ENCODE measurements at places on chromosomes 1 and 21. TPM values are rescaled to one million over a fixed set of nuclear protein-coding genes. Genes with fewer than 3 reads are reported as not detected.

DNA sequence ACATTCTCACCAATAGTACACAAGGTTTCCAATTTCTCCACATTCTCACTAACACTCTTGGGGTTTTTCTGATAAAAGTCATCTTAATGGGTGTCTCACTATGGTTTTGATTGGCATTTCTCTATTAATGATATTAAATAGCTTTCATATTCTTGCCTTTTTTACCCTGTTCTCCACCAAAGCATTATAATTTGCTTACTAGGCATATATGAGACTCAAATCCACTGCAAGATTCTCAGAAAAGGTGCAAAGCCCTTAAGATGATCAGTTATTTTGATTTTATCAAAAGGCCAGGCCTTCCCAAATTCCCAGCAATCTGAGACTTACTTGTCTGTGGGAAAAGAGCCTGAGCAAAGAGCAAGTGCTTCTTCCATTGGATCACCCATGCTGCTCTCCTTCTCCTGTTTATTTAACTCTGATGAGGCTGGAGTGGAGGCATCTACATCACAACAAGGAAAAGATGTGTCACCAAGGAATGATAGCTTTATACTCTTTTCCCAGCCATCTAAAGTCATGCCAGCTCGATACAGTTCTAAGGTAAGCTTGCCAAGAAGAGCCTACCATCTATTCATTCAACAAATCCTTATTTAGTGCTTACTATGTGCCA, 24.6 kb downstream of the CLSPN start:
- no peak overlapping the region for H3K4me3 ChIP-seq
- peaks cover 31% of the 10 kb centered on the region for H3K36me3 ChIP-seq
- no peak for DNase-seq
- H3K4me1 ChIP-seq = no peaks in the 10 kb centered on the region
- H3K27me3 ChIP-seq = no peaks in the 10 kb centered on the region

DNA sequence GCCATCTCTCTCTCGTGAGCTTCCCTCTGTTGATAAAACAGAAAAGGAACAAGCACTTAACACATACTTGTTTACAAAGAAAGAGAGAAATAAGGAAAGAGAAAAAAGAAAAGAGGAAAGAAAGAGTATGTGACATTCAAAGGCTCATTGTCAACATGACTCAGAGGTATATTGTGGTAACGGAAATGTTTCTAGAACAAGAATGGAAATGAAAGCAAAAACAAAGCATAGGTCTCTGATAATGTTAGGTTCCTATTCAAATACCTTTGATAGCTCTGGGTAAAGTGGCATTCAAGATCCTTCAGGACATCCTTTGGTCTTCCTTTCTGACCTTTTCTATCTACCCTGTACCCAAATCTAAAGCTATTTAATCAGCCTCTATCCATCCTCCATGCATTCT, 67.4 kb upstream of the DMRTA2 start:
- no peak for DNase-seq
- peak overlapping the region; percentile 86 for H3K27ac ChIP-seq
- no peaks in the 10 kb centered on the region for H3K27me3 ChIP-seq
- H3K36me3 ChIP-seq = peaks cover 17% of the 10 kb centered on the region
- H3K4me3 ChIP-seq = no peak overlapping the region

DNA sequence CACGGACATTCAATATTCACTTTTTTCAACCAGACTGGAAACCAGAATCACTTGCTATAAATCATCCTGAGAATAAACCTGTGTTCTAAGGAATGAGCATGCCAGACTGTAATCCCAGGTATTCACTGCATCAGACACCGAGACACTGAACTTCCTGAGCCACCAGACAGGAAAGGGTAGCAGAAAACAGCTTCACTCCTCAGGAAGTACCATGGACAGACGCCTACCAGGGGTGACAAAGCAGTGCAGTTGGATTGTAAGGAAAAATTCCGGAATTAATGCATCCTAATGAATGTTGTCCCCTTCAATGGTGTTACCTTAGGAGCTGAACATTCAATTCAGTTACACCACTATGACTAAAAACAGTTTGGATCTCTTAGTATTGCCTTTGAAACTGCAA, 156.1 kb downstream of the PIGK start:
- H3K4me3 ChIP-seq = no peak overlapping the region
- H3K4me1 ChIP-seq = no peaks in the 10 kb centered on the region
- DNase-seq = no peak
- no peaks in the 10 kb centered on the region for H3K36me3 ChIP-seq

DNA sequence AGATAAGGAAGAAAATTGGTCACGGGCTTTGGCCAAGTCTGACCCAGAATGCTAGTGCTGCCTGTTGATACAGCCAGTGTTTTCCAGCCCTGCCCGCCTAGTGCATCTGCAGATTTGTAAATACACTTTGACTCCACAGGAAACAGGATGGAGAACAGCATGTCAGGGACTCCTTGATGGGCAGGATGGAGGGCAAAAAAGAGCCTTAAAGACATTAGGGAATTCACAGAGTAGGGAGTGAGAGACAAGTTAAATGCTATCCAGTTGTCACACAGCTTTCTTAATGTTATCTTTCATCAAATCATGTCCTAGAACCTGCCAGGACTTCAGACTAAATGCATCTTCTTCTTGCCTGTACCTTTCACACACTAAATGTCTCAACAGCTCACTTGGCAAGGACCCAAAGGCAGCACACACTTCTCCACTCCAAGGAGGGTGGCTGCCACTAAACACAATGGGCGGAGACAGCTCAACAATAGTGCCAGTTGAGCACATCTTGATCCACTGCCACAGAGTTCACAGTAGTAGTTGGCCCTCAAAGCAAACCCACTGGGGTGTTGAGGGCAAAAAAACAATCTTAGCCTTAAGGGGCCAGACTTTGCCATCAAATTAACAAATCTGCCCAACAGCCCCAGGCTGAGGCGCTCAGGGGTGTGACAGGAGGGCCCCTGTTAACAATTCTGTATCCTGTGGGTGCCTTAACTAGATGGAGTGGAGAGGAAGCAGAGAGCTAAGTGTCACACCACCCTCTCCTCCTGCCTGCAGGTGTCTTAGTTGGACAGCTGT, 2.7 kb downstream of the HIVEP3 start:
- H3K4me1 ChIP-seq = peaks cover 88% of the 10 kb centered on the region
- peaks cover 1% of the 10 kb centered on the region for H3K27me3 ChIP-seq
- peak overlapping the region; percentile 76 for H3K27ac ChIP-seq
- H3K4me3 ChIP-seq = peak overlapping the region; percentile 76
- DNase-seq = no peak

GRCh38 chr1:179025975-179026812, 500 bp downstream of the FAM20B start:
- DNase-seq = peak; percentile 73
- peak overlapping the region; percentile 82 for H3K27ac ChIP-seq
- peak overlapping the region; percentile 89 for H3K4me3 ChIP-seq
- peaks cover 52% of the 10 kb centered on the region for H3K4me1 ChIP-seq
- H3K27me3 ChIP-seq = peaks cover 18% of the 10 kb centered on the region

GRCh38 chr1:96478228-96478627, 243.4 kb upstream of the PTBP2 start:
- no peaks in the 10 kb centered on the region for H3K27me3 ChIP-seq
- DNase-seq = no peak
- H3K27ac ChIP-seq = no peak overlapping the region

DNA sequence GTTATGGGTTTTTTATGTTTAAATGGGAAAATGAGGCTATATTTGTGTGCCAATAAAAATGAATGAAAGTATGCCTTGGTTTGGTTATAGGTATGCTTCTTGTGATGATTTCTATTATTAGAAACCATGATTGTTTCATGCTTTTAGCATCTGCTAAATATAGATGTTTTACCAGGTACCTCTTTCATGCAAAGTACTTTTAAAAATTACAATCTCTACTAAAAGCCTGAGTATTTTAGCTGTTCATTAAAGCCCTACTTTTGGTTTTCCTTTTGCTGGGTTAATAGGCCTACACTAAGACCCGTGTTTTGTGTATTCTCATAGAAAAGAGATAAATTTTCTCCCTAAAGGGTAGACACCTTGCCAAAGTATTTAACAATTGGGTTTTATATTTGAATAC, 32.0 kb downstream of the MTF2 start:
- DNase-seq = no peak
- H3K27ac ChIP-seq = no peak overlapping the region
- no peaks in the 10 kb centered on the region for H3K27me3 ChIP-seq

SPRR1B gene
- total RNA-seq = not detected

TRIM45 gene
- total RNA-seq = 1.1 TPM

MAGI3 gene
- 3.2 TPM for total RNA-seq

DNA sequence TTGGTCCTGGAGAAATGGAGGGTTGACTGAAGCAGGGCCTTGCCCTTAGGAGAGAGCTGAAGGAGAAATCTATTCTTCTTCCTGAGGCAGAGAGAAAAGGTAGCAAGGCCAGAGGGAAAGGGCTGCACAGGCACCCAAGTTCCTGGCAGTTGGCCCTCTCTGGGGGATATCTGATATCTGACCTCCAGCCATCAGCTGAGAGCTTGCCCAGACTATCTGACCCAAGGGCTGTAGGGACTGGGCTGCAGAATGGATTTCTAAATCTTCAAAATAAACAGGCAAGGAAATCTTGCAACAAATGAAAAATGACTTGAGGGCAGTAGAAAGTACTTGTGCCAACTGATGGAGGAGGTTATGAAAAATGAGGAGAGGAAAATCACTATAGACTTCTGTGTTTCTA, 498 bp upstream of the CLCA2 start:
- no peak for DNase-seq
- peaks cover 5% of the 10 kb centered on the region for H3K4me1 ChIP-seq
- H3K36me3 ChIP-seq = no peaks in the 10 kb centered on the region
- H3K27ac ChIP-seq = no peak overlapping the region
- H3K27me3 ChIP-seq = peaks cover 3% of the 10 kb centered on the region
- H3K4me3 ChIP-seq = no peak overlapping the region

DNA sequence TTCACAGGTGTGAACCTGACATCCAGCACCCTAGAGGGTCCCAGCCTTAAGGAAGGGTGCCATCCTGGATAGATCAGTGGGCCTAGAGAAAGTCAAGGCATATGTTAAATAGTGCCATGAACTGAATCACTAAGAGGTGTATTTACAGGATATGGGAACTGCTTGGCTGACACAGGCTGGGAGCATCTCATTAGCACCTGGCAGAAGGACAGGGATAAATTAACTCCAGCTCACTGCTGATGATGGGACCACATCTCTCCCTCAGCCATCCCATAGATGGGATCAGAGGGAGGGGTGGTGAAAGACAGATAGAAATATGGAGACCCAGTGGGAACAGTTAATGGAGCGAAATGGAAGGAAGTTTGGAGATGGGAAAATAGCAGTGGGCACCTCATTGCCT, 122.0 kb downstream of the IGSF21 start:
- no peak overlapping the region for H3K27ac ChIP-seq
- H3K36me3 ChIP-seq = no peaks in the 10 kb centered on the region
- DNase-seq = no peak
- no peaks in the 10 kb centered on the region for H3K27me3 ChIP-seq

GRCh38 chr1:177632923-177633615, 336.8 kb downstream of the SEC16B start:
- H3K36me3 ChIP-seq = no peaks in the 10 kb centered on the region
- H3K27ac ChIP-seq = no peak overlapping the region
- no peak overlapping the region for H3K4me3 ChIP-seq
- H3K4me1 ChIP-seq = no peaks in the 10 kb centered on the region
- no peaks in the 10 kb centered on the region for H3K27me3 ChIP-seq
- DNase-seq = no peak

FGR gene
- 0.21 TPM for total RNA-seq

HSD3B1 gene
- total RNA-seq = not detected

Measured in activated T-helper 1 cell treated with anti-CD3 and anti-CD28 coated beads, Interleukin-12 subunit alpha, Interleukin-12 subunit beta, Interleukin-2, Interleukin-4 antibody, amounts not matched to agents 30 ng/mL and 10 ng/mL and 1 ng/mL, durations not matched to agents 14 hours and 24 hours and 36 hours (primary cell).